Ureter (tissue), 1 donor: ENCODE measurements at places on chromosomes 3 and 15. TPM values are rescaled to one million over a fixed set of nuclear protein-coding genes. Genes with fewer than 3 reads are reported as not detected.

DNA sequence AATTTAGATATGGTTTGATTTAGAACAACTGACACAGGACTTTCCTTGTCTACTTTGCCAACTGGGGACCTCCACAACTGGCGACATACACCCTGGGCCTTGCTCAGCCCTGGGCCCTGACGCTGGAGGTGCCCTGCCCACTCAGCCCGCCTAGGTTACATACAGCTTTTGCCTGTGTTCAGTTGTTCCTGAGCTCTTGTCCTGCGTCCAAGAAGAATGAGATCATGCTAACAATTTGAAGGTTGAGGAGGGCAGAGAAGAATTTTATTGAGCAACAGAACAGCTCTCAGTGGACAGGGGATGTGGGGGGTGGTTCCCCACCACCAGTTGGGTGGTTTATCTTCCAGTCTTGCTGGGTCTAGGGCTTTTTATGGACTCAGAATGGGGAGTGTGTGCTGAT lies 67.9 kb downstream of the IQCH start:
- DNase-seq, result no peak

DNA sequence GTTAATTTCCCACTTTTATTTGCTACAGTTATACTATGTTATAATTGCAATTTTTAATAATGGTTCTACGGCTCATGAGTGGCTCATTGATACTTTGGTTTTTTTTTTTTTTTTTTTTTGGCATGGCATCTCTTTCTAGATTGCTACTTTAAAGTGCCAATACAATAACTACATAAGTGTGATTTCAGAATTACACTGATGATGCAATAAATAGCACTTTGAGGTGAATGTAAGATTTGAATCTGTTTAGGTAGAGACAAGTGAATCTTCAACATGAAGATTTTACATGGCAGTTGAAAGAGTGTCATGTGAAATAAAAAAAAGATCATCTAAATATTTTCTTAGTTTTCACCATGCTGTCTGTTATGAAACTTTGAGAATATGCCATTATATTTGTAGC lies 75.7 kb downstream of the KBTBD8 start:
- no peak for DNase-seq

DNA sequence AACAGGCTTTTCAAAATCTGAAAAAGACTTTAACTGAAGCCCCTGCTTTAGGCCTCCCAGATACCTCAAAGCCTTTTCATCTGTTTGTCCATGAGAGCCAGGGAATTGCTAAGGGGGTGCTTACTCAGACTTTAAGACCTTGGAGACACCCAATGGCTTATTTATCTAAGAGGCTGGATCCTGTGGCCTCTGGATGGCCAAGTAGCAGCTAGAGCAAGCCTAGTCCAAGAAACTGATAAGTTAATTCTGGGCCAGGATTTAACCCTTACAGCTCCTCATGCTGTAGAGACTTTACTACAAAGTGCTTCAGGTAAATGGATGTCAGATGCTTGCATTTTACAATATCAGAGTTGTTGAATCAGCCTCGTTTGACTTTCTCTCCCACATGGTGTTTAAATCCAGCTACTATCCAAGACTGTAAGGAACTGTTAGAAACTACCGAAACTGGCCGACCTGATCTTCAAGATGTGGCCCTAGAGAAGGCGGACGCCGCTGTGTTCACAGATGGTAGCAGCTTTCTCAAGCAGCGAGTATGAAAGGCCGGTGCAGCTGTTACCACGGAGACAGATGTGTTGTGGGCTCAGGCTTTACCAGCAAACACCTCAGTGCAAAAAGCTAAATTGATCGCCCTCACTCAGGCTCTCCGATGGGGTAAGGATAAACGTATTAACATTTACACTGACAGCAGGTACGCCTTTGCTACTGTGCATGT lies 3.3 kb downstream of the DET1 start:
- DNase-seq, result no peak

KBTBD13 gene
- 0.18 TPM for total RNA-seq

- DNase-seq, result no peak
Observed at GRCh38 chr3:190318666-190319065, 3.6 kb downstream of the CLDN1 start.

ITGB5 gene
- 57.7 TPM for total RNA-seq

DNA sequence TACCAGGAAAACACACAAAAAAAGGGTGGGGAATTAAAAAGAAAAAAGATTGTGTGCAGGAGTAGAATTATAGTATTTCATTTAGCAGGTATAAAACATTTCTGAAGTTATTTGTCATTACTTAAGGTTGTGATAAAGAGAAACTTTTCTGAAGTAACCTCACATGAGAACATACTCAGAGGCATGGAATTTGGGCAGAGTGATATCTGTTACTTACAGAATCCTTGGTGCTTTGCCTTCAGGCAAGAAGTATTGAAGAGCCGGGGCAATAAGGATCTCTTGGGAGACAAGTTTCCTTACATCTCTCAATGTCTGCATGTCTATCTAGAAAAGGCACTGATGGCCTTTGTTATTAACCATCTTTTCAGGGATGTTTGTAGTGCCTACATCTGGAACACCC lies 179.7 kb upstream of the ROBO1 start:
- no peak for DNase-seq

DNA sequence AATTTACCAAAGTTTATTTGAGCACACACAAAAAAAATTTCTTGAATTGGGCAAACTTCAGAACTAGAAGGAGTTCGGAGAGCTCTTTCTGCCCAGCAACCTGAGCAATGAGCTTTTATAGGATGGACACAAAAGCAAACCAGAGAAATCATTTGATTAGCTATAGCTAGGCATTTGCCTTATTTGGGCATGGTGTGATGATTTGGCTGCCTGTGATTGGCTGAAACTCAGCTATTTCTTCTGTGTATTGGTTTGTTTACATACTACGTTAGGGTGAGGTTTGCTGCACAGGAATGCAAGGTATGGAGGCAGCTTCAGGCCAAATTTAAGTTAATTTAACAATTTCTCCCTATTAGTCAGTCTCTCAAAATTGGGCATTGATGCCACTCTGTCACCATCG lies 65.1 kb downstream of the NEK11 start:
- no peak for DNase-seq

DNA sequence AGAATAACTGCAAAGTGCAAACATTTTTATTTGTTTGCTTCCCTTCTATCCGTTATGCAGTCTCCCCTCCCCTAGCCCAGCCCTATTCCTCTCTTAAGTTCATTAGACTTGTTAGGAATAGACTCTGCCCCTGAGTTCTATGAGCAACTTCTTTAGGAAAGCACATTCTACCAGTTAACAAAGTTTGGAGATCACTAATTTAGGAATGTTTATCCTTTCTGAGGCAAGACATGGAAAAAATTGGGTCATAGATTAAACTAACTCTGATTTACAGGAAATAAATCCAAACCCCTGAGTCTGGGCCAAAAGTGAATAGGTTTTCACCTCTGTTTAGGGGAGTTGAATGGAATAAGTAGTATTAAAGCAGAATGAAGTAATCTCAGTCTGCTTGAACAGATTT lies 34.4 kb downstream of the C3orf80 start:
- no peak for DNase-seq

DNA sequence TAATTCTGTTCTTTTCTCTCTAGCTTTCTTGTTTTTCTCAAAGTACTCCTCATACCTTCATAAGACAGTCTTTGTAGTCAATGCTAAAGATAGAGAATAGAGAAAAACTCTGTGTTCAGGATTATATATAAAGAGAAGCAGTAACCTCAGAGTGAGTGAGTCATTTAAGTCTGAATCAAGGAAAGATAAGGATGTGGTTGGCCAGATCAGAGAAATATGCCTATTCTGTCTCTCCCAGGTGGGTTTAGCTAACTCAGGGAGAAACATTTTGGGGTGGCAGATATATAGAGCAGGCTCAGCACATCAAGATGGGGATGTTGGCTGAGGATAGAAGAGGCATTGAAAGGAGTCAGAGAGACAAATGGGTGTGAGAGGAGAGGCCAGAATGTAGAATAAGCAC lies 31.4 kb downstream of the GTF2E1 start:
- DNase-seq, result no peak

GRCh38 chr3:62048577-62048976 lies 324.8 kb downstream of the FEZF2 start:
- no peak for DNase-seq

DUOX2 gene
- 92.1 TPM for total RNA-seq

CRABP1 gene
- total RNA-seq, result not detected

ENTPD3 gene
- total RNA-seq, result 30.1 TPM

DNA sequence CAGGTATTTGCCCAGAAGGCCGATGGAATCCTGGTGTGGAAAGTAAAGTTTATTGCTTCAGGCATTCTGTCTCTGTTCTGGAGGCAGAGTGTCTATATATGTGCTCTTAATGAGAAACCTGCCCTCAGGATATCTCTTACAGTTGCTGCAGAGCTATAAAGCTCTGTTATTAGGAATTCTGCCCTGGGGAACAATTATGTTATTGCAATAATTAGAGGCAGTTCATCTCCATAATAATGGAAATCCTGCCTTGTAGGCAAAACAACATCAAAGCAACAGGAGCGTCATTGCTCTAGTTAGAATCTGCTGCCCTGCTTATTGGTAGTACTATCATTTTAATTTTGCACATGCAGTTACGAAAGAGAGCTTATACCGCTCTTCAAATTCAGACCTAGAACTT lies 175.6 kb downstream of the IL5RA start:
- no peak for DNase-seq

SLC2A2 gene
- not detected for total RNA-seq

GRCh38 chr15:94383706-94384105 lies 152.3 kb downstream of the MCTP2 start:
- no peak for DNase-seq

- peak; percentile 44 for DNase-seq
Observed at GRCh38 chr15:73051391-73051806, 864 bp upstream of the NEO1 start.

DNA sequence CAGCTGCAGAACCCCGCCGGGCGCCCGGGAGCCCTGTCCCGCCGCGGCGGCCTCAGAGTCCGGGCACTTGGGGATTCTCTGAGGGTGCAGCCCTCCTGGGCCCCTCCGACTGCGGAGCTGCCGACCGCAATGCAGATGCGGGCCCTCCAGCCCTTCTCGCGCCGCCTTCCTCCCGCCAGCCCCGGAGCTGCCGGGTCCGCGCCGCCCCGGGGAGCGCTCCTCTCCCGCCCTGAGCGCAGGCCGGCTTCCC lies 320 bp upstream of the ACAN start:
- no peak for DNase-seq

TJP1 gene
- total RNA-seq, result 120 TPM
